ENCODE measurements at places on chromosomes 6 and 20.

- no peak for DNase-seq
Measured at GRCh38 chr20:32678948-32679347, 5.2 kb upstream of the C20orf203 start.

DNA sequence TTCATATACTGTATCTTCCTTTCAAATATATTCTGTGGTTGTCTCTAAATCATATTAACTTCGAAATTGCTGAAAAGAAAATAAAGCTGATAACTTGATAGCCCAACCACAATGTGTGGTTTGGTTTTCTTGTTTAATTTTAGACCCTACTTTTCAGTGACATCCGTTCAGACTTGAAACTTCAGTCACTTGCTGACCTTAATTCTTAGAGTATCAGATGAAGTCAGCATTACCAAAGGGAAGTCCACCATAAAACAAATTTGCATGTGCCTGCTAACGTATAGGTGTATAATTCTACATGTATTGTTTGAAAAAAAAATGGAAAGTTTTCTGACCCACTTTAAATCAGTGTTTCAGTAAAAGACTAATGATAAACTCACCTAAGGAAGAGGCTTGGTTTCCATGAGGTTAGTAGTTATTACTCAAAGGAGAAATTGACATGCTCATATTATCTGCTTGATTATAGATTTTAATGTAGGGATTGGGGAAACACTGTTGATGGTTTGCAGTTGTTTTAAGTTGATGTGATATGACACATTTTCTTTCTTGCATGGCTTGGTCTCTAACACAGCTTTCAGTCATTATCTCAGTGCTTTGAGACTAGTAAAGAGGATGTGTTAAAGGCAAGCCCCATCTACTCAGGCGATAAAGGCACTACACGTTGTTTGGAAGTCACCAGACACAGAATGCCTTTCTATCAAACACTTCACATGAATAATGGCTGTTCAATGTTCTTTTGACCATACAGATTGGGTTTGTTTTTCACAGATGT, 5.2 kb upstream of the IL17A start:
- no peak for DNase-seq

DNA sequence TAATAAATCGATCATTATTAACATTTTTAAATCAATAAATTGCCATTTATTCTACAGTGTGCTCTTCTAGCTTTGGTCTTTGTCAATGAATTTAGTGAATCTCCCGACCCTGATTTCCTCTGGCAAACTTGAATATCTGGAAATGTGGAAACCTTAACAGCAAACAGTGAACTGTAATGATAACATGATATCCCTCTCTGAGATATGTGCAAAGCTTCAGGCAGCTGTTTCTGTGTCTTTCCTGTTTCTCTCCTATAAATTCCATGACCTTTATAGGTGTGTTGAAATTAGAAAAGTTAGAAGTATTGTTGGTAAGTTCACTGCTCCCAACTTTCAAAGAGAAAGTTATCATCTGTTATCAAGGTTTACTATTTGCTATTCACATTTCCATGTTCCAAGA, 218.8 kb upstream of the RNF217 start:
- DNase-seq: no peak

- no peak for DNase-seq
Measured at GRCh38 chr6:150537893-150538292, 61.8 kb upstream of the PLEKHG1 start.

DNA sequence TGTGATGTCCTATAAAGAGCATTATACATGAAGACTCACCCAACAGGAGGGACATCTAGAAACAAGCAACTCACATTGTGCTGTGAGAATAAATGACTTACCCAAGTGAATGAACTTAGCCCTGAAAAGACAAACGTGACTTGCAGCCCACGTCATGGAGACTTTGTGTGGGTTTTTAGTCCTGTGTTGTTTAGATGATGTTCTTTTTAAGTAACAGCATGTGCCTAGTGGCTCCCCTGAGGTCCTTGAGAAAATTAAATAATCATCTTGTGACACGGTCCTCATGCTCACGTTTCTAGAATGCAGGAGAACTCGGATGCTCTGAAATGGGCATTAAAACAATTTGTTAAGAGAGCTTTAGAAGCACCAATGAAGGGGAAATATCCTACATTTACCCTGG, 165.1 kb downstream of the SASH1 start:
- no peak for DNase-seq

DNA sequence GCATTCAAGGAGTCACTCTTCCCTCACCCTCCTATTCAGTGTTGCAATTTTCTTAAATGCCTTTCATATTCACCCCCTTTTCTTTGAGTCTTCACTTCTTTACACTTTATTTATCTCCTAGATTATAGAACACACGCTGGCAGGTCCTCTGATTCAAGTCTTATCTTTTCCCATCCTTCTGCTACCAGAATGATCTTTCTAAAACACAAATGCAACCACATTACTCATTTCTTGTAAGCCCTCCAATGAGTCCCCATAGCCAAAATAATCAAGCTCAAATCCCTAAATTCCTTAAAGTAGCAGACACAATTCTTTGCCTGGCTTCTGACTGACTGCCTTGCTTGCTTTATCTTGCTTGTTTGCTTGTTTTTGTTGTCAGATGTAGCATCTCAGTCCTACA, 920.0 kb downstream of the TFAP2A start:
- DNase-seq: no peak

DNA sequence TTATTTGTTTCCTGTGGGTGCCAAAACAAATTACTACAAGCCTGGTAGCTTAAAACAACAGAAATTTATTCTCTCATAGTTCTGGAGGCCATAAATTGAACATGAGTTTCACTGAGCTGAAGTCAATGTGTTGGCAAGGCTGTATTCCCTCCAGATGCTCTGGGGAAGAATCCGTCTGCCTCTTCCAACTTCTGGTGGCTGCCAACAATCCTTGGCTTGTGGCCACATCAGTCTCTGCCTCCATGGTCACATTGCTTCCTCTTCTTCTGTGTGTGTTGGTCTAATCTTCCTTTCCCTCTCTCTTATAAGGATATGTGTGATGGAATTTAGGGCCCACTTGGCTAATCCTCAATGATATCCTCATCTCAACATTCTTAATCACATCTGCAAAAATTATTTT, 92.8 kb upstream of the EPB41L1 start:
- DNase-seq: no peak

- DNase-seq: no peak
Measured at GRCh38 chr6:119649531-119649930, 300.0 kb upstream of the MAN1A1 start.

- DNase-seq: no peak
Measured at GRCh38 chr20:38703526-38703925, 20.8 kb upstream of the SLC32A1 start.

GRCh38 chr6:66655420-66655819, 948.4 kb upstream of the EYS start:
- DNase-seq: no peak

DNA sequence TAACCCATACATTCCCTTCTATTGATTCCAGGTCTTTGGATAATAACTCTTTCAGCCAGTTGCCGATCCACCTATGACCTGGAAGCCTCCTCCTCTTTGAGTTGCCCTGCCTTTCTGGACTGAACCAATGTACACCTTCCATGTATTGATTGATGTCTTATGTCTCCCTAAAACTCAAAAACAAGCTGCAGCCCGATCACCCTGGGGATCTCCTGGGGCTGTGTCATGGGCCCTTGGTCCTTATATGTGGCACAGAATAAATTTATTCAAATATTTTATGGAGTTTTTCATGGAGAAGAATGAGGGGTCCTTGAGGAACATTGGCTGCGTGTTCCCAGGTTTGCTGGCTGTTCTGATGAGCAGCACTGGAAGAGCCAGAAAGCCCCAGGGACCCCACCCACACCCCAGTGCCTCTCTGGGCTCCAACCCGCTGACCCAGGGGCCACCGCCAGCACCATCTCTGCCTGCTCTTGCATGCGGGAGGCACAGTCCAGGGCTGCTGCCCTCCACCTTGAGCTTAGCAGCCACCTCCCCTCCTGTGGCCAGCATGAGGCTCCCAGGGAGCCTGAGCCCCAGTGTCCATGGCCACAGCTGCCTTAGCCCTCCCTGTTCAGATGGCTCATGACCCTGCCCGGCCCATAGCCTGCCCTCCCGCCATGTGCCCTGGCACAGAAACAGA, 36.5 kb upstream of the CST7 start:
- DNase-seq: no peak

GRCh38 chr6:91816335-91816734, 1229.5 kb upstream of the MAP3K7 start:
- no peak for DNase-seq

- DNase-seq: no peak
Measured at GRCh38 chr20:14986026-14986655, 648.7 kb upstream of the FLRT3 start.

GRCh38 chr20:46592580-46593362, 42.3 kb upstream of the OCSTAMP start:
- no peak for DNase-seq

DNA sequence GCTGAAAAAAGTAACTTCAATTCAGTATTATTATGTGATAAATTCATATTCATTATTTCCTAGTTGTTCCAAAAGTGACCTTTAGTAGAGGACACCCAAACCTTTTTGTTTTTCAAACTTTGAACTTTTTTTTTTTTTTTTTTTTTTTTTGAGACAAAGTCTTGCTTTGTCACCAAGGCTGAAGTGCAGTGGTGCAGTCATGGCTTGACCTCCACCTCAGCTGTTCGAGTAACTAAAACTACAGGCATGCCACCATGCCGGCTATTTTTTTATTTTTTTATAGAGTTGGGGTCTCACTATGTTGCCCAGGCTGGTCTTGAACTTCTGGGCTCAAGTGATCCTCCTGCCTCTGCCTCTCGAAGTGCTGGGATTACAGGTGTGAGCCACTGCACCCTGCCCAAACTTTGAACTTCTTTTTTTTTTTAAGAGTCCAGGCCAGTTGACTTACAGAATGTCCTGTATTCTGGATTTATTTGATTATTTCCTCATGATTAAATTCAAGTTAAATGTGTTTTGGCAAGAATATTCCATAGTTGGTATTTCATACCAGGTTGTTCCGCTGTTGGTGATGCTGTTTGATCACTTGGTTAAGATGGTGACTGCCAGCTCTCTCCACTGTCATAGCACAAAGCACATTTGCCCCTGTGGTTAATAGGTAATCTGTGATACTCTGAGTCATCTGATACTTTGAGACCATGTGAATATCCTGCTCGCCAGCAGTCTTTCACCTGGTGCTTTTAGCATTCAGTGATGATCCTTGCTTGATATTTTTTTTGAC, 48.0 kb downstream of the VAPB start:
- DNase-seq: no peak

DNA sequence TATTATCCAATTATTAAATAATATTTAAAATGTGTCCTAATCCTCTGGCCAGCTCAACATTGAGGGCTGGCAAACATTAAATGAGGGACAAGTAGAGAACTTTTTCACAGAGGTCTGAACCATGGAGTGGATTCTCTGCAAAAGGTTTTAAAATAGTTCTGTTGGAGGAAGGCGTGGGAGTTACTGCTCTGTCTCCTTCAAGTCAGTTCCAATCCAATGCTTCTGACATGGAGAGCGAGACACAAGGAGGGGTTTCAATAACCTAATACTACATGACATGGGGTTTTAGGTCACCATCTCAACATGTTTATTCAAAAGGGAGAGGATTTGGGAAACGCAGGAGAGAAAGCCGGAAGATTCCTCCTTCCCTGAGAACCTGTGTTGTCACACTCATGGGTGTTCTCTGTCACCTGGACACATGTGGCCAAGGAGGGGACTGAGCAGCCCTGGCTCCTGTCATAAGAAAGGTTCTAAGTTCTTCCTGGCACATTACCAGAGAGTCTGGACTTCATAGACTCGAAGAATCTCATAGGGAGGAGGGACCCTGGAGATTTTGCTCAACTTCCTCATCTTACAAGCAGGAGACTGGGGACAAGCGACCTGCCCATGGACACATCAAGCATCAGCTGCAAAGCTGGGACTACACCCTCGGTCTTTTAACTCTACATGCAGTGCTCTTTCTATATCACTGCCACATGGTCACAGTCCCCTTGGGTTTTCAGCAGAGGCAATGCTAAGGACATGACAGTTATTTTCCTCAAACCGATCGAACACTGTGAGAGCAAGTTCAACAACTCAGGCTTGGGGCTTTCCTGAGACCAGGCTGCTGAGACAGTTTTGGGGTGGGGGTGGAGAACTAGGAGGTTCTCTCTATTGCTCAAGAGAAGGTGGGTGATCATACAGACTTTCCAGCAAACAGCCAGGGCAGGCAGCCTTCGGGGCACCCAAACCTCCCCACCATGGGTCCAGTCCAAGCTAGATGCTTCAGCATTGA, 38.6 kb downstream of the PRDM1 start:
- no peak for DNase-seq

GRCh38 chr6:11989386-11989785, 22.7 kb upstream of the HIVEP1 start:
- DNase-seq: no peak

- DNase-seq: no peak
Measured at GRCh38 chr6:9308284-9308683, 872.9 kb upstream of the SLC35B3 start.

DNA sequence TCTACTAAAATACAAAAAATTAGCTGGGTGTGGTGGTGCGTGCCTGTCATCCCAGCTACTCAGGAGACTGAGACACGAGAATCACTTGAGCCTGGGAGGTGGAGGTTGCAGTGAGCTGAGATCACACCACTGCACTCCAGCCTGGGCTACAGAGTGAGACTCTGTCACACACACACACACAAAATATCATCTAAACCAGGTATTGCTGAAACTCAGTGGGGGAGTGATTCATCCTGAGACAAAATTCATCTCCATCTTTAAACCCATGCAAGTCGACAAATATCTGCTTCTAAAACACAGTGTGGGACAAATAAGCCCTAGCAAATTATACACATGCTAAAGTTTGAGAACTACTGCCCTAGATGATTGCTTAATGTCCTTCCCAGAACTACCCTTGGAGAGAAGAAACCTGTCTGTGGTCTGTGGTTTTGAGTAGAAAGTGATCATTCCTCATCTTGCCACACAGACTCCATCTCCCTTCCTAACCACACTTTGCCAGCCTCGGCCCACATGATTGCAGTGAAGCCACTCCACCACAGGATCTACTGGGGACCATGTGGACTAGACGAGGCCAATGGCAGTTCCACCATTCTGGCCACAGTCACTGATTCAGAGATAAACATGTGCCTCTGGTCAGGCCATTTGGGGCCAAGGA, 130.3 kb downstream of the OPRM1 start:
- DNase-seq: no peak

DNA sequence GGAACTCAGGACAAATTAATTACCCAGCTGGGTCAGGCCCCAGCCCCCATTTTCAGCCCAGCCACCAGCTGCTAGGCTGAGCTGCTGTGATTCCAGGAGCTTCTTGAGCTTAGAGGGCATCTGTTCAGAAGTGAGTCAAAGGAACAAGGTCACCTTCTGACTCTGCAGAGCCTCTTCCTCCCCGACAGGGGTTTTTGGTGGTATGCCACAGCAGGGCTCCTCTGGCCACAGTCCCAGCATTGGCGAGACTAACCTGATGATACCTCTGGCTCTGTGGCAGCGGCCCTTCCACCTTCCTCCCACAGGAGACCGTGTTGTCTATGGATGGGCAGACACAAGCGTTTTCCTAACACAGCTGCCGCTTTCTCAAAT, 39.7 kb downstream of the ZC3H12D start:
- DNase-seq: no peak

Data from iPS DF 6.9 (cell line).